ENCODE measurements at places on chromosomes 3 and 15. TPM values are rescaled to one million over a fixed set of nuclear protein-coding genes. Genes with fewer than 3 reads are reported as not detected.

The CACNA2D3 gene
- 0.46 TPM for total RNA-seq

The LEKR1 gene
- total RNA-seq: 1.0 TPM

The FBXL2 gene
- total RNA-seq: 20.4 TPM

The ADAMTS17 gene
- 0.39 TPM for total RNA-seq

All from osteocyte (in vitro differentiated cells).